HFFc6 (cell line): ENCODE measurements at places on chromosomes 2 and 18.

GRCh38 chr2:1318366-1319009 lies 94.8 kb upstream of the TPO start:
- DNase-seq, result no peak

- no peak for DNase-seq
Observed at GRCh38 chr18:60560071-60560470, 187.5 kb upstream of the MC4R start.

DNA sequence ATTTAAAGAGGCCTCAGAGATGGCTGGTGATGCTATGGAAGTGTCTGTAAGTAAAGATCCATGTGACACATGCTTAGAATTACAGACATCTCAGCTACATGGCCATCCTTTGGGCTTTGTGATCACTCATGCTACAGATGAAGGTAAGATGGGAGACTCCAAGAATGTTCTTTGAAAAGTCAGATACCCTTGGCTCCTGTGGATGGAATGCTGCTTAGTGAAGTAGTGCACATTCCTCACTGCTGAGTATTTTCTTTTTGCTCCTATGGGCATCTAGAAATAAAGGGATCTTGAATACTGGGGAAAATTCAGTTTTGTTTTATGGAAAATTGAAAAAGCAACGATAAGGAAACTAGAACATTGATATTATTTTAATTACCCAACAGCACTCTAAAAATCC lies 55.2 kb upstream of the REV1 start:
- DNase-seq, result peak; percentile 6

- DNase-seq, result no peak
Observed at GRCh38 chr2:241901500-241902351, 32.2 kb downstream of the RTP5 start.

DNA sequence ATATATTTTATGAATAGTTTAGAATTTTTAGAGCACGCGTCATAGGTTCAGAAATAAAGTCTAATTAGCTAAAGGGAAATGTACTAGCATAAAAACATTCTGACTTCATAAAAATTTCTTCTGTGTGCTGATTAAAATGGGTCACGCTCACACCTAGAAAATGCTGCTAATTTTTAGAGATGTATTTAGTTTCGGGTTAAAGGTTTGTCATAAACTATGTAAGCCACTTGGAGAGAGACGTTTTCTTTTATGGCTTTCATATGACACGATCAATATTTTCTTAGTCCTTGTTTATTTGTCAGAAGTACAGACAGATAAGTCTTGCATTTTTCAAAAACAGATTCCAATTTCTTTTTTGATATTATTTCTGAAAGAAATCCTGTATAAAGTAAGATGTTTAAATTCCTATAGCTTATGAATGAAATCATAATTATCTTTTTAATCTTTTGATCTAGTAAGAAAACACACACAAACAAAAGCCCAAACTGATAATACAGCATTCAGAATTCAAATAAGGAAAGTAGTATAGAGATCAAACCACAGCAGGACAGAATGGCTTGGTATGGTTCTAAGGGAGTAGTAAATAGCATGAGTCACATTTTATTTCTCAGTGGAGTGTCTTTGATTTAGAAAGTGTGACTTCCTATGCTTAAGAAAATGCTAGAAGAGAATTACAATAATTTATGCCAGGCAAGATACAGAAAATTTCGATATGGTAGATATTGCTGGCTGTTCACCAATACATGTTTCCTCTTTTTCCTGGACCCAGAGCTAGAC lies 236.6 kb downstream of the GPD2 start:
- no peak for DNase-seq

GRCh38 chr2:3242747-3243369 lies 134.8 kb downstream of the EIPR1 start:
- DNase-seq, result no peak

GRCh38 chr18:21853016-21853415 lies 112.4 kb downstream of the MIB1 start:
- DNase-seq, result no peak

- peak; percentile 74 for DNase-seq
Observed at GRCh38 chr2:39584283-39584965, 81.3 kb upstream of the TMEM178A start.

- DNase-seq, result no peak
Observed at GRCh38 chr2:121359170-121359569, 74.2 kb upstream of the TFCP2L1 start.

DNA sequence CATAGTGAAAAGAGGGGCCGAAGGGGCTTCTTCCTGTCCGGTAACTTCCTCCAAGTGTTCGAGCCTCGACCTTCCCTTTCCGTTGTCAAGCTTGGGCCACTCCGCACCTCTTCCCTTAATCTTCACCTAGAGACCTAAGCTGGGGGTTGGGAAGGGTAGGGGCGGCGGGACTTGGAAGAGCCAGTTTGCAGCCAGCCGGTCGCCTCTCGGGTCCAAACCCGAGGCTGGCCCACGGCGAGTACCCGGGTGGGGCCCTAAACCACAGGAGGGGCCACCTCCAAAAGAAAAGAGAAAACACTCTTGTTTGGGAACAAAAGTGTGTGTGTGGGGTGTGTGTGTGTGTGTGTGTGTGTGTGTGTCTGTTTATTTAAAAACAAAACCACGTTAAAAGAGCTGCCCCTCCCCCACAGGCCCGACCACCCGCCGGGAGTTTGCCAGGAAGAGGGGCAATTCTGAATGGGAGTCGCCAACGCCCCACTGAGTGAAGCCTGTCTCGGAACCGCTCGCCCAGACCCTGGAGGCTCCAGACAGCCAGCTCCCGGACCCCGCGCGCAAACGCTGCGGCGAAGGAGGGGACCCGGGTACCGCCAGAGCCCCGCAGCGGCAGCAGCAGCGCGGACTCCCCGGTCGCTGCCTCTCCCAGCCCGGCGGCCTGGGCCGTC lies 488 bp upstream of the RHOB start:
- DNase-seq, result no peak

GRCh38 chr2:68423966-68424650 lies 43.0 kb downstream of the FBXO48 start:
- DNase-seq, result no peak

DNA sequence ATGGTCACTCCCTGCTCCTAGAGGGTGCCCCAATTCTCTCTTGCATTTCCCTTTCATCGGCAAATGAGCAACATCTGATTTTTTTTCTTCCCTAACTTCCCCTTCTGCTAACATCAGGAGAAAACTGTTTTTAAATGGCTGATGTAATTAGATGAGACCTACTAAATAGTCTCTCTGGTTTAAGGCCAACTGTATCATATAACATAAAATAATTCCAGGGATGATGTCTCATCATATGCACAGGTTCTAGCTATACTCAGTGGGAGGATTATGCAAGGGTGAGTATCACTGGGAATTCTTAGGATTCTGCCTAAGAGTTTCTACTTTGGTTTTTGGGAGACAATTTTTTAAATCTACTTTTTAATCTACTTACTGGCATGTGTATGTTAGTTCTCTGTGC lies 193.4 kb downstream of the PARD3B start:
- no peak for DNase-seq

- no peak for DNase-seq
Observed at GRCh38 chr2:149021271-149021719, 17.2 kb upstream of the LYPD6B start.

- no peak for DNase-seq
Observed at GRCh38 chr2:170218931-170219330, 41.0 kb downstream of the MYO3B start.

DNA sequence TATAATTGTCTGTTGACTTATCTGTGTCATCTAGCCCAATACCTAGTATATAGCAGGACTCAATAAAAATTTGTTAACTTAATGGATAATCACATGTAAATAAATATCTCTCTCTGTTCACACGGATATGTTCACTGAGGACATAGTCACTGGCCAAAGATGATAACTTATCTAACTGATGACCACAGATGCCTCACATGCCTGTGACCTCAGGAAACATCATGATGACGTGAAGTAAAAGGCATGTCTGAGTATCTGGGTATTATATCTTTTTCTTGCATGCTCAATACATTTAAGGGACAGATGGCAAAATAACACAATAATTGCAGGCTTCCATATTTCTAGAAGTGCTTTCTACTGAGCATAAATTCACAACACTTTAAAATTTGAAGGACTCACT lies 41.4 kb upstream of the PARD3B start:
- peak; percentile 46 for DNase-seq

- no peak for DNase-seq
Observed at GRCh38 chr2:143425896-143426295, 296.7 kb downstream of the ARHGAP15 start.

- DNase-seq, result peak; percentile 90
Observed at GRCh38 chr2:74472086-74472944, at the start of gene MRPL53. Gene MRPL53 (minus strand): TSS chr2:74472680. CDS start chr2:74472660, 20 bp downstream.
